Activated CD4-positive, CD25-positive, alpha-beta regulatory T cell treated with anti-CD3 and anti-CD28 coated beads, Interleukin-2, amount 50 U/mL, for 24 hours (primary cell): ENCODE measurements at places on chromosomes 11 and 22.

DNA sequence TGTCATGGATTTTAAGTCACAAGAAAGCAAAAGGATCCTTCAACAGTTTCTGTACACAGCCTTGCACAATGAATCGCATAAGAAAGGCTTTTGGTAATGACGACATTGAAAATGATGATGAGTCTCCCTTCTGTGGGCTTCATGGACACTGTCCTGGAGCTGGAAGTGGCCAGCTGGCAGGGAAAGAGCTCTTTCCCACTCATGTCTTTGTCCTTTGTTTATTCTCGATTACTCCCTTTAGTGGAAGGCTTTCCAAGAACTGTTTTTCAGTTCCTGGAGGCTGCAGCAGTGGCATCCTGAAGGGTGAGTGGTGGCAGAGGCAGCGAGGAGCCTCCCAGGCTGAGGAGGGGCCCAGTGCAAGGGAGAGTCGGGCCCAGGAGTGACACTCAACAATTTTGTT lies 505.2 kb downstream of the NTM start:
- ATAC-seq, result no peak

- no peak for ATAC-seq
Observed at GRCh38 chr22:30455075-30455840, 16.6 kb downstream of the SEC14L3 start.

- ATAC-seq, result no peak
Observed at GRCh38 chr22:37314315-37315074, 32.2 kb downstream of the CYTH4 start.

DNA sequence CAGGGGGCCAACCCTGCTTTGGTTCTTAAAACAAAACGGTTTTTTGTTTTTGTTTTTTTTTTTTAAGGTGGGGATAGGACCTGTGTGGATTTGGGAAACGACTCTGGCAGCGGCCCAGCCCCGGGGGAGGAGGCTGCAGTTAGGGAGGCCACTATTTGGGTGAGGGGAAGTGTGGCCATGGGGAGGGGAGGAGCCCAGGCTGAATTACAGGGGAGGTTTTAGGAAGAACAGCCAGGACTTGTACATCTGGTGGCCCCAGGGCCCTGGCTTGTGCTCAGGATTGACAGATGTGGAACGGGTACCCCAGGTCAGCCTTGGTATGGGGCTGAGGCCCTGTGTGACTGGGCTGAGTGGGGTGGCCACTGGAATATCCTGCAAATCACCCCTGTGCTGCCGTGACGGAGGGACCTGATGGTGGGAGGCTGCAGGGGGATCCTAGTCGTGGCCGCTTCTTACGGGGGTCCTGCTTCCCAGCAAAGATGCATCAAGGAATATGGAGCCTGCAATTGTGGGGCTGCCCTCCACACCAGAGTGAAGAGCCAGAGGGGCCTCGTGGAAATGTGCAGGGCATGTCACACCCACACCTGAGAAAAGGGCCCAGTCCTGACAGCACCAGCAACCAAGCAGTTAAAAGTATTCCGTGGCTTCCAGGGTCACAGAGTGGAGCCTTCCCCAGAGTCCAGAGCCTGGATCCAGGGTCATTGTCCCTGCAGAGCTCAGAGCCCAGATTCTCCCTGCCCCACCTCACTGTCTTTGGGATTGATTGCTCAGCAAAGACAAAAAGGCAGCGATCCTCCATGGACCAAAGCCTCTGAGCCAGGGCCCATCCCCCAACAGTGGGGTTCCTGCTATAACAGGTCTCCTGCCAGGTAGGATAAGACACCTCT lies 55.2 kb upstream of the WNT7B start:
- no peak for ATAC-seq

DNA sequence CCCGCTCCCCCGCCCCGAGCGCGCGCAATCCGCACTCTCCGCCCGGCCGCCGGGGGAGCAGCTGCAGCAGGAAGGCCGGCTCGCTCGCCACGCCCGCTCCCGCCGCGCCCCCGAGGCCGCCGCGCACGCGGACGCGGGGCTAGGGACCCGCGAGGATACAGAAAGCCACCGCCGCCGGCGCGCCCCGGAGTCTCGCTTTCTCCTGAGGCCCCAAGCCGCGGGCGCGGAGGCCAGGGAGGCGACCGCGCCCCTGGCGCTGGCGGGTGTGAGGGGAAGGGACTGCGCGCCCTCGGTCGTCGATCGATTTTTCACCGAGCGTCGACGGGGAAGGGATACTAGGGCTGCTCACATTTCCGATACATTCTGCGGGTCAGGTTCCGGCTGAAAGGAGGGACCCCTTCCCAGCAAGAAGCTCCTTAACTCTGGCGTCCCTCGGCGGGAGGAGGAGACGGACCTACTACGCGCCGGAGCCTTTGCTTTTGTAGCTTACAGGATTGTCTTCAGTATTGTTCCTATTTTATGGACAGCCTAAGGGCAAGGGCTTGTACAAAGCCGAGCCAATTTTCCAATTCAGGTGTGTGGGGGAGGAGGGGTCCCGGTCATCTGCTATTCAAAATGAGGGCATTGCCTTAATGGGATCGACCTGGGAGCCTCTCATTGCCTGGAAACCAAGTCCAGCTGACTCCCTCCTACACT lies 416 bp upstream of the GAB2 start:
- peak; percentile 73 for ATAC-seq

DNA sequence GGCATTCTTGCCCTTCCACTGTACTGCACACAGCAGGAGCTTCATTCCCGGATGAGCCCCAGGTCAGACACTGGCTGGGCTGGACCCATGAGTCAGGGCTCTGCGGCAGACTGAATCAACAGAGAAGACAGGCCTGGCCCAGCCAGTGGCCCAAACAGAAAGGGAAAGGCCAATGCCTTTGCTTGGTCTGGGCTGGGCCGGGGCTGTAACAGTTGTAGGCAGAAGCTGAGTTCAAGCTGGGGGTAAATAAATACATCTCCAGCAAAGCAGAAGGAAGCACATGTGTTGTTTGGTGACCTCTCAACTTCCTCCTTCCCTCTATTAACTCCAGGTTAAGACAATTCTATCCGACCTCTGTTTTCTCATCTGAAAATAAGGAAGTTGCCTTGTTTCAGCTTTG lies 1.8 kb upstream of the SMIM35 start:
- ATAC-seq, result no peak

DNA sequence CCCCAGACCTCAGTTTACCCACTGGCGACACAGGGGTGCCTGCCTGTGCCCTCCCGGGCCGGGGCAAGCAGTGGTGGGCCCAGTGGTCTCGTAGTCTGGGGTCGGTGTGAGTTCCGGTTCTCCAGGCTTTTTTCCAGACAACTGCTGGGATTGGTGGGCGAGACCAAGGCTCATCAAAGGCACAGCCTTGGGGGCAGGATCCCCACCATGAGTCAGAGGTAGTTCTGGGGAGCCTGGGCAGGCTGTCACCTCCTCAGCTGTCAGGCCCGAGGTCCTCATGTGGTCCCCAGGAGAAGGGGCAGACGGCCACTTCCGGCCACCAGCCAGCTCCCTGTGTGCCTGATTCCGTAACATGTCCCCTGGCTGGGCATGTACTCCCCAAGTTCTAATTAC lies 827 bp upstream of the MUC2 start:
- ATAC-seq, result no peak

DNA sequence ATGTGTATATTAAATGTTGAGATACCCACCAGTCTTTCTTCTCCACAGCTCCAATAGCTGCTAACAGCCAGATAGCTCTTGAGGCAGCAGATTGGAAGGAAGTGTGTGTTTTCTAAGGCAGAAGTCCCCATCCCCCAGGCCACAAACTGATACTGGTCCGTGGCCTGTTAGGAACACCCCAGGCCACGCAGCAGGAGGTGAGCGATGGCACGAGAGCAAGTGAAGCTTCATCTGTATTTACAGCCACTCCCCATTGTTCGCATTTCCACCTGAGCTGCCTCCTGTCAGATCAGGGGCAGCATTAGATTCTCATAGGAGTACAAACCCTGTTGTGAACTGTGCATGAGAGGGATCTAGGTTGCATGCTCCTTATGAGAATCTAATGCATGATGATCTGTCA lies 12.7 kb downstream of the CCDC73 start:
- no peak for ATAC-seq

- ATAC-seq, result no peak
Observed at GRCh38 chr11:84129961-84130576, 843.9 kb upstream of the CCDC90B start.

DNA sequence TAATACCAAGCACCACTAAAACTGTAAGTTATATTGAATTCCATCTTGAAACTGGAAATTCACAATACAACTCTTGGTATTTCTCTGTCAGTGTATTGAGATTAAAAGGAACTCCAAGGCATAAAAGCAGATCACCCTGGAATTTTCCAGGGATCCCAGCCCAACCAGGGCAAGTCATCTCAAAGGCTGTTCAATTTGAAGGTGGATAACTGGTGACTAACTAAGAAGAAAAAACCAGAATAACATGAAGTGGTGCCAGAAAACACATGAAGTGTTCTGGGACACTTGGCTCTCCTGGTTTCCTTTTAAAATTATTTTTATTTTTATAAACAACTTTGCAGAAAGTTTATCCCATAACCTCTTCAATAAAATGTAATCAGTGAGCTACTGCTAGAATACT lies 7.8 kb upstream of the BMAL1 start:
- no peak for ATAC-seq

DNA sequence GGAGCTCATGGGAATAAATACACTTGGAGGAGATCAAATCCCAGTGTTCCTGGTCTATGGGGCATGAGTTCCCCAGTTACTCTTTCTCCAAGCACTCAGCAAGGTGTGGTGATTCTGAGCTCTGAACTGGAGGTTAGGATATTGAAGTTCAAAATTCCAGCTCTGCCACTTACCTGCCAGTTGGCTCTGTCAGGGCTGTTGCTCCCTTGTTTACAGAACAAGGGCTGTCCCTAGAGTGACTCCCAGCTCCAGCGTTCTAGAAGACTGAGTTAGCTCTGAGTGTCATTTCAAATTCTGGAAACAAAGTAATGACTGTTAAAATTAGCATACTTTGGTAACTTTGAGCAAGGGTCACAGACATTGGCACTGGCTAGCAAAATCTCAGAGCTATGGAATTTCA lies 69.7 kb upstream of the ZBED5 start:
- no peak for ATAC-seq

DNA sequence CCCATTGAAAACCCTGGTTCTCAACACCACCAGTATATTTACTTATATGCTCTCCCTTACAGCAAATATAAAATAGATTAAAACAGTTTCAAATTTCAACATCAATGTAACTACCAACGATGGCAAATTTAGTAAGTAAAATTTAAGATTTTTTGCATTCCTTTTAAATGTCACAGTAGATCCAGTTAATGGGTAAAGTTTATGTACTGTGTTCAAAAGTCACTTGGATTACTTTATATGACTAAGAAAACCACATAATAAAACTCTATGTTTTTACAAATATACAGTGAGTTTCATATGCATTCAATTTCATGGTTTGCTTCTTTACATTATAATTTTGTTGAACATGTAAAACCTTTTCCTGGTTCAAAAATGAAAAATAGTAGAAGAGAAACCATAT lies 364.6 kb downstream of the AASDHPPT start:
- ATAC-seq, result no peak

DNA sequence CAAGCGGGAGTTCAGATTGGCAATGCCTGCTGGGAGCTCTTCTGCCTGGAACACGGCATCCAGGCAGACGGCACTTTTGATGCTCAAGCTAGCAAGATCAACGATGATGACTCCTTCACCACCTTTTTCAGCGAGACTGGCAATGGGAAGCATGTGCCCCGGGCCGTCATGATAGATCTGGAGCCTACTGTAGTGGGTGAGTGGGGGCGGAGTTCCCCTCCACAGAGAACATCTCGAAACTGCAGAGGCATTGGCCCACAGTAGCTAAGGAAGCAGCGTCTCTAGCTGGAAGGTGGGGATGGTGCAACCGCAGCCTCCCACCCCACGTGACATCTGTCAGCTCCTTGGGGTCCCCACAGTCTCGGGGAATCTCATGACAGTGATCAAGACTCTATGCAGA lies 10.9 kb downstream of the TUBA8 start:
- no peak for ATAC-seq

- no peak for ATAC-seq
Observed at GRCh38 chr11:61968758-61969390, 1.4 kb upstream of the FTH1 start.

DNA sequence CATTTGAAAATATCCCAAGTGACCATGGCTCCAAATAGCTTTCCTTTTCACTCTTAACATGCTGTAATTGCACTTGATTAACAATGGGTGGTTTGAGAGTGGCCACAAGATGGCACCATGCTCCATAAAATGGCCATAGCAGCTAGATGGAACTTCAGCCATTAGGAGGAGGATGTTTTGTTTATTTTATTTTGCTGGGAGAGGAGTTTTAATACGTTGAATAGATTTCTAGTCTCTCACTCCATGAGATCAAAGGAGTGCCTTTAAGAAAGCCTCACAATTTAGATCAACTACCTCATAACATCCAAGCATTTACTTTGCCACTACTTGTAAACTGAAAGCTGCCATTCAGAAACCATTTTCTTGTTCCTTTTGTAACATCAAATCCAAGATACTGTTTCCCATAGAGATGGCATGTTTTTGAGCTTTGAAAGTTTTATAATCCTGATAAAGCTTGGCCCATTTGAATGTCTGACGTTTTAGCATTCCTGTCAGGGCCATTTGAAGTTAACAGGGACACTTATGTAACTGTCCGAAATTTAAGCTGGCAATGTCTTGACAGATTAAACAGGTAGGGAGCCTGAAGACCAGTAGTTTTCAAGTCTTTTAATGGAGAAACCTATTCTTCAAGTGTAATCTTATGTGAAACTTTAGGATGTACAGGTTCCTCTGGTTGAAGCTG lies 4.7 kb downstream of the FEN1 start:
- ATAC-seq, result no peak

- ATAC-seq, result no peak
Observed at GRCh38 chr11:56890584-56891305, 98.0 kb upstream of the OR5AK2 start.

GRCh38 chr11:133953999-133954398 lies 2.8 kb downstream of the IGSF9B start:
- ATAC-seq, result no peak

GRCh38 chr11:13064593-13064992 lies 55.5 kb downstream of the RASSF10 start:
- ATAC-seq, result no peak

GRCh38 chr22:26715392-26715936 lies 58.1 kb downstream of the MIAT start:
- ATAC-seq, result no peak

DNA sequence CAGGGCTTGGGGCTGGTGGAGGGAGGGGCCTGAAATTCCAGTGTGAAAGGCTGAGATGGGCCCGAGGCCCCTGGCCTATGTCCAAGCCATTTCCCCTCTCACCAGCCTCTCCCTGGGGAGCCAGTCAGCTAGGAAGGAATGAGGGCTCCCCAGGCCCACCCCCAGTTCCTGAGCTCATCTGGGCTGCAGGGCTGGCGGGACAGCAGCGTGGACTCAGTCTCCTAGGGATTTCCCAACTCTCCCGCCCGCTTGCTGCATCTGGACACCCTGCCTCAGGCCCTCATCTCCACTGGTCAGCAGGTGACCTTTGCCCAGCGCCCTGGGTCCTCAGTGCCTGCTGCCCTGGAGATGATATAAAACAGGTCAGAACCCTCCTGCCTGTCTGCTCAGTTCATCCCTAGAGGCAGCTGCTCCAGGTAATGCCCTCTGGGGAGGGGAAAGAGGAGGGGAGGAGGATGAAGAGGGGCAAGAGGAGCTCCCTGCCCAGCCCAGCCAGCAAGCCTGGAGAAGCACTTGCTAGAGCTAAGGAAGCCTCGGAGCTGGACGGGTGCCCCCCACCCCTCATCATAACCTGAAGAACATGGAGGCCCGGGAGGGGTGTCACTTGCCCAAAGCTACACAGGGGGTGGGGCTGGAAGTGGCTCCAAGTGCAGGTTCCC lies at the start of gene APOC3:
APOC3 (plus strand) TSS at position 383 of the 659 bp plus-strand sequence. CDS start 676 bp downstream, outside the sequence.
- ATAC-seq, result no peak
